Heart left ventricle (tissue), 16 donors: ENCODE measurements at places on chromosomes 12 and 14. TPM values are rescaled to one million over a fixed set of nuclear protein-coding genes. Genes with fewer than 3 reads are reported as not detected.

- no peak for DNase-seq
These were observed 146.4 kb upstream of the FKBP4 start for GRCh38 chr12:2648406-2648805.

DNA sequence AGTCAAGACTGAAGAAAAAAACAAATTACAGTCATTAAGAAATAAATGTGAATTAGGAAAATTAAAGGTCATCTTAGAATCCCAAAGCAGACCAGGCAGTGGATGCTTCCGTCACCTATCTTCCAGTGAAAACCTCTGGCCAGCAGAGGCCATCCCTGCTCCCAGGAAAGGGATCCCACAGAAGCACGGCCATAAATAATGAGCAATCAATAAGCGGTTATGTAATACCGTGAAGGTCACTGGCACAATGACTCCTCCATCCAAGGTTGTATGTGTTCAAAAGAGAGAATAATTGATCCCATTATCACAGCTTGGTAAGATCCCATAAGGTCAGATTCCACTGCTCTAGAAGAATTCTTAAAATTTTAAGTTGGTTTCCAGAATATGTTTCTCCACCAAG lies 85.7 kb downstream of the PPP2R5E start:
- no peak for DNase-seq

GRCh38 chr14:33871394-33871793 lies 79.5 kb downstream of the EGLN3 start:
- DNase-seq: no peak

The PLD4 gene
- polyA plus RNA-seq: 0.12 TPM

- DNase-seq: no peak
These were observed 96.8 kb upstream of the TMEM132C start for GRCh38 chr12:128170181-128170580.

The TSPAN11 gene
- polyA plus RNA-seq: 0.61 TPM

The SLC2A14 gene
- polyA plus RNA-seq: not detected

- DNase-seq: no peak
These were observed 71.4 kb upstream of the ACTN1 start for GRCh38 chr14:69050240-69051184.

GRCh38 chr14:100654814-100655740 lies 67.9 kb upstream of the BEGAIN start:
- DNase-seq: no peak

The DPPA3 gene
- not detected for polyA plus RNA-seq

GRCh38 chr14:30138567-30138966 lies 210.9 kb upstream of the PRKD1 start:
- DNase-seq: no peak

The ACSS3 gene
- 8.6 TPM for polyA plus RNA-seq

- DNase-seq: no peak
These were observed 7.6 kb downstream of the KRAS start for GRCh38 chr12:25242981-25243679.

The SLC4A8 gene
- polyA plus RNA-seq: 0.07 TPM

DNA sequence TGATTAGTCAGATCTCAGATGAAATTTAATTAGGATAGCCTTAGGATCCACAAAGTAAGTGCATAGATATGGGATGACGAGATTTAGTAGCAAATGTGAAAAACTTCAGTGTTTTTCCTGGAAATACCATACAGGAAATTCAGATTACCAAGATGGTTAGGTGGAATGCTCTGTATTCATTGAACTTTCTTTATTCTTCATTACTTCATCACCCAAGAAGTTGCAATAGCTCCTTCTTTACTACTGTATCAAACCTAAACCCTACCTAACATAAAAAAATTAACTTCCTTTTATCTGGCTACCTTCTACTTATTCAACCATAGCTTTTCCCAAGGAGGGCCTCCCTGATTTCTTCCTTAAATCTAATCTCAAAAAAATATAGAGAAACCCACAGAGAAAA lies 100.4 kb downstream of the TTC6 start:
- DNase-seq: no peak

The PSMC1 gene
- 378 TPM for polyA plus RNA-seq

DNA sequence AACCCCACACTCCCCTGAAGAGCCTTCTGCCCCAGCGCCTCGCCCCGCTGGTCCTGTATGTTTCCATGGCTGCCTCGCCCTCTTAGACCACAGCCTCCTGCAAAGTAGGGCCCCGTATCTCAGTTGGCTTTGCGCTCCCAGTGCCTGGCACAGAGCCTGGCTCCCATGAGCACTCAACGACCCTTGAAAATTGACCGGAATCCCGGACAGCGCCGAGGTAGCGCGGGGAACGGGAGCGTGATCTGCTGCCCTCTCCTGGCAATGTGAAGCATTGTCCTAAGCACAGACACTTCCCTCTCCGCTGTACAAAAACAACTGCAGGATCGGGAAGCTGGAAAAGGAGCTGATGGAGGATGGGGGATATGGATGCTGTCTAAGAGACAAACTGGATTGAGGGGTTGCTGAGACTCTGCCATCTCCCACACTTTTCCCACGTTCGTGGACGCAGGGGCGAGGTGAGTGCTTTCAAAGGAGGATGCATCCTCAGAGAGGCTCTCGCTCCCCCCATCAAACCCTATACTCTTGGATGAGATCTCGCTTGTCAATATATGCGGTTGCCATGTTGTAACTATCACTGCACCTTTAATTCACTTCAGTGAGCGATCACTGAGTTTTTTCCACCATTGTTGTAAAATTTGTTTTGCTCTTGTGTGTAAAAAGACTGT lies 10.7 kb upstream of the FKBP4 start:
- DNase-seq: peak; percentile 77

GRCh38 chr12:65765436-65765813 lies 58.9 kb upstream of the HMGA2 start:
- no peak for DNase-seq

- no peak for DNase-seq
These were observed 233.8 kb downstream of the ITPR2 start for GRCh38 chr12:26599096-26599695.

DNA sequence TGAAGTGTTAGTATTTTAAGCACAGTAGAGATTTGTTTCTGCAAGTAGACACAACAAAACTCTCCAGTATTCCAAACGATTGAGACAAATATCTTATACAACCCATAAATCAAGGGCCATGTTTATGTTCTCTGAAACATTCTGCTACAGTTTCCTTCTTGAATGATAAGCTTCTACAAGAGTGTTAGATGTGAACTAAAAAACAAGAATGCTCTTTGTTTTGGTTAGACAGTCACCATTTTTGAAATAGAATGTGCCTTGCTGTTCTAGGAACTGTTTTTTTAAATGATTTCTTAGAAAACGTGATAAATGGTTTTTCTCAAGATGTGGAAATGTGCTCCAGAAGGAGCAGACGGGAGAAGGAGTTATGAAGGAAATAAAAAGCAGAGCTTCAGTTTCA lies 1656.3 kb upstream of the FLRT2 start:
- no peak for DNase-seq

GRCh38 chr12:81809829-81810595 lies 50.9 kb upstream of the PPFIA2 start:
- DNase-seq: no peak

The C12orf54 gene
- polyA plus RNA-seq: not detected

The KRT3 gene
- polyA plus RNA-seq: not detected

- no peak for DNase-seq
These were observed 1292.2 kb upstream of the TMEM132C start for GRCh38 chr12:126974779-126975178.

- DNase-seq: no peak
These were observed 189.5 kb downstream of the MED13L start for GRCh38 chr12:116087962-116088361.

GRCh38 chr14:104282332-104283196 lies 144.2 kb downstream of the KIF26A start:
- peak; percentile 5 for DNase-seq

DNA sequence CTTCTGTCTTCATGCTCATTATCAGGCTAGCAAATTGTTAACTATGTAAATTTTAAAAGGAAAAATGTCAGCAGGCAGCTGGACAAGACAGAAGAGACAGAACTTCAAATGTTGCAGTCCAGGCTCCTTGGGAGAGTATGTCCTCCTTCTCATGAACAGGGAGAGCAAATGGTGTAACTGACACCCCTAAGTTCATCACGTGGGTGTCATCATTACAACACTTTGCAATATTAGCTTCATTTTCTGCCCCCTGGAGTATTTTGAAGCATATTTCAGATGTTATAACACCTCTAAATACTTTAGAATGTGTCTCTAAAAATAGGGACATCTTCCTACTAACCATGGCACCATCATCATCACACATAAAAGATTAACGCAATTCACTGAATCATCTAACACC lies 62.1 kb downstream of the ZNF664 start:
- no peak for DNase-seq

The RESF1 gene
- 25.8 TPM for polyA plus RNA-seq

- no peak for DNase-seq
These were observed 224.2 kb upstream of the EEA1 start for GRCh38 chr12:93153321-93153720.

- peak; percentile 42 for DNase-seq
These were observed 77.5 kb downstream of the PELI2 start for GRCh38 chr14:56195704-56196103.

DNA sequence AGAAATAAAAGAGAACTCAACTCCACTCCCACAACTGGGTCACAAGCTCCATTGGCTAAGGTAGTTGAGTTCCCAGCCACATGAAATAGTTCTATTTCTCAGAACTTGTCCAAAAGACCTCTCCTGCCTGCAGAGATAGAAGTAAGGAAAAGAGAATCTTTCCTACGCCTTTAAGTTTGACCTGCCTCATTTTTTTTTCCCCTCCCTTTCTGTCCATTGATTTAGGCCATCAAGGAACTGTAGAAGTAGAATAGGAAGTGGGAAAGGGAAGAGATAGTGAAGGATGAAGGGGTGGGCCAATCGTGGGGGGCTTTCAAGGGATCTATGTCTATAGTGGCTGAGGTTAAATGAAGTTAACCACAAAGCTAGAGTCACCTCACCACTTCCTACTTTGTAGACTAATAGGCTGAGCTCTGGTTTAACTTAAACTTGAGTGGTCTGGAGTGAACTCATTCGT lies 13.9 kb upstream of the NUDT4 start:
- no peak for DNase-seq

- no peak for DNase-seq
These were observed 97.6 kb downstream of the POLR3B start for GRCh38 chr12:106455111-106455510.

GRCh38 chr14:104792945-104793702 lies 2.4 kb downstream of the AKT1 start:
- no peak for DNase-seq

- DNase-seq: no peak
These were observed 89.7 kb downstream of the NRXN3 start for GRCh38 chr14:78259831-78260230.

DNA sequence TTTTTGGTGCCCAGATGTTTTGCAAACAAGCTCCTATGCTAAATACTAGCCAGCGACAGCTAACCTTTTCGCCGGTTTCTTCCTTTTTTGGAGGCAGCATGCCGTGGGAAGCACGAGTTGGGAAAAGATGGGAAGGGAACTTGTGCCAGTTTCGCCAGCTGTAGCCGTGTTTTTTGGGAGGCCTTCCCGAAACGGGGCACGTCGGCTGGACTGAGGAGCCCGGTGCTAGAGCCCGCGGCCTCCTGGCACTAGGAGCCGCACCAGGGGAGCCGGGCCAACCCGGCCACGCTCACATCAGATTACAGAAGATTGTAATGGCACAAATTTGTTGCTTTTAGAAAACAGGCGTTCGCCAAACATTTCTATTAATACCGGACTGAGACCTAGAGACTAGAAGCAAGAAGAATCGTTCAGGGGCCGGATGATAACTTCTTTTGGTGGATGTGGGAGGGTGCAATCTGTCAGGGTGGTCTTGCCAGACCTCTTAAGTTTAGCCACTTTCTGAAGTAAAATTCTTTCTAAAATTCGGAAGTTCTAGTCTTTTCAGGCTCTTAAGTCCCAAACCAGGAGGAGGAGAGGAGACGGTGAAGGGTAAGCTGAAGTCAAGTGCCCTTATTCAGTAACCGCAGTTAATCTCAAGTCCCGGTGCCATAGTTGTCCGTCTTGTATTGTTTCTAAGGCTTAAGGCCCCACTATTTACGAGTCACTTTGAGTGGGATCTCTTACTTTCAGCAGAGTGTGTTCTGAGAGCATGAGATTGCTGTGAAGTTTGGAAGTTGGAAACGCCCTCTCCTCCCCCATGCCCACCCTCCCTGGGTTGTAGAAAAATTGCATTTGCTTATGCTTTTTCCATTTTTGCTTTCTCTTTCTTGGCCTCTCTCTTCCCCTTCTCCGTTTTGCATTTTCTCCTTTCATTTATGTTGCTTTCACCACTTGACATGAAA lies 1.3 kb downstream of the RASSF3 start:
- DNase-seq: peak; percentile 63

- no peak for DNase-seq
These were observed 4.8 kb downstream of the FAM222A start for GRCh38 chr12:109718390-109718789.

The ACOT6 gene
- not detected for polyA plus RNA-seq

The LTBR gene
- polyA plus RNA-seq: 22.8 TPM

DNA sequence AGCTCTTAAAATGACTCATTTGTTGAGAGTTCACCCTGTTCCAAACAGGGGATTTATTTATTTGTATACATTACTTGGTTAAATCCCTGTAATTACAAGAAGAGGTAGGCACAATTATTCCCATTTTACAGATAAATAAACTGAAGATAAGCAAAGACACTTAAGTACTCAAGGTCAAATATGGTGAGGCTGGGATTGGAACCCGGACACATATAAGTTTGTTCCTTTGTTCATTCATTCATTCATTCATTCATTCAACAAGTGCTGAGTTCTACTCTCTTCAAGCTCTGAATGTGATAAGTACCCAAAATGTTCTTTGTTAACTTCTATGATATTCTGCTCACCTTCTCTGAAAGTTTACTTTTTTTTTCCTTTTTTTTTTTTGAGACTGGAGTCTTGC lies 2.4 kb upstream of the TRIM9 start:
- no peak for DNase-seq

The SPRYD4 gene
- 2.9 TPM for polyA plus RNA-seq
